Stimulated activated CD4-positive, alpha-beta T cell treated with anti-CD3 and anti-CD28 coated beads, TNF-alpha, amount 100 ng/mL, for 1 hour (primary cell): ENCODE measurements at places on chromosomes 16 and 17.

GRCh38 chr16:2500918-2501750 is 12.6 kb upstream of the ATP6V0C start:
- DNase-seq: peak; percentile 76

- no peak for DNase-seq
These were observed 27.0 kb upstream of the AKTIP start for GRCh38 chr16:53530046-53530445.

DNA sequence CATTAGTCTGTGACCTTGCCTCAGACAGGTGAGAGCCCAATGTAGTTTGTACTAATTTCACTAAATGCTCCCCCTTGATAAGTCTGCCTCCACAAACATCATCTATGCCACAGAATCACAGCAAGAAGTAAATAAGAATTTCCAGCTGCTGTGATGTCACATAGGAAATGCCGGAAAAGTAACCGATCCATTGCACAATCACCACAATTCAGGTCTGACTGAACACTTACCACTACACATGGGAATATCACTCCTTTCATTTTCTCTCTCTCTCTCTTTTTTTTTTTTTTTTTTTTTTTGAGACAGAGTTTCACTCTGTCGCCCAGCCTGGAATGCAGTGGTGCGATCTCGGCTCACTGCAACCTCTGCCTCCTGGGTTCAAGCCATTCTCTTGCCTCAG is 79.0 kb upstream of the CDH11 start:
- no peak for DNase-seq

- DNase-seq: peak; percentile 75
These were observed 7.0 kb downstream of the MPP2 start for GRCh38 chr17:43900183-43900857.

- no peak for DNase-seq
These were observed 126.2 kb downstream of the PRKCB start for GRCh38 chr16:23962001-23962400.

GRCh38 chr17:75809631-75810111 is 25.1 kb downstream of the UNK start:
- DNase-seq: no peak

GRCh38 chr17:49571764-49572163 is 3.9 kb upstream of the NXPH3 start:
- DNase-seq: no peak

GRCh38 chr16:70158261-70158939 is 15.2 kb upstream of the CLEC18C start:
- DNase-seq: no peak

DNA sequence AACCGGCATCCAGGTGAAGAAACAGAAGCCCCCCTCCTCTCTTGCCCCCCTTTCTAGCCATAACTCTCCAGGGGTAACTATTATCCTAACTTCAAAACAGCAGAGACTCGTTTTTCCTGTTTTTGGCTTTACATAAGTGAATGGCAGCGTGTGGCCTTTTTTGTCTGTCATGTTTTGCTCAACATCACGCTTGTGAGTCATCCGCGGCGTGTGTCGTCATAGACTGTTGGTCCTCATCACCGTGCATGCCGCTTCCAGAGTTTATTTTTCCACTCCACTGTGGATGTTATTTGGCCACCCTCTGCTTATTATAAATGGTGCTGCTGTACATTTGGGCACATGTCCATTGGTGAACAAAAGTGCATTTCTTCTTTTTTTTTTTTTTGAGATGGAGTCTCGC is 52.6 kb downstream of the ERN1 start:
- no peak for DNase-seq

DNA sequence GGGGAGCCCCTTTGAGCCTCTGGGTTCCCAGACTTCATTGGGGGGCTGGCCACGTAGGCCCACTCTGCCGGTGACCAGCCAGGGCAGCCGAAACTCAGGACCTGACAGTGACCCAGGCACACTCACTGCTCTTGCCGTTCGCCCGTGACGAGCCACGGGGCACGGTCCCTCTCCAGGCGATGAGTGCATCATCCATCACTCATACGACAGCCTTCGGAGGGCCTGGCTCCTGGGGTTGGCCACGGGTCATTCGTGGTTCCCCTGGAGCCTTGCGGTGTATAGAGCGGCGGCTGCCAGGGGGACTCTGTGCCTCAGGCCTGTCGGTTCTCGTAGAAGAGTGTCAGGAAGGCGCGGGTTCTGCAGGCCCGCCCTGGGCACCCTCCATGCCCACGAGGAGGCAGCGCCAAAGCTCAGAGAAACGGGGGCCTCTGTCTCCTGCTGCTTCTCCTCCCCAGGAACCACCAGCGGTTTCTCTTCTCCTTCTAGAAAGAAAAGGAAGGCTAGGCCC is 11.2 kb upstream of the NUDT16L1 start:
- no peak for DNase-seq
